CD4-positive, alpha-beta T cell treated with Interferon gamma for 1 hour (primary cell): ENCODE measurements at places on chromosomes 16 and 17.
A peak's percentile ranks its signal among the peaks of the same experiment; 100 is the strongest.

DNA sequence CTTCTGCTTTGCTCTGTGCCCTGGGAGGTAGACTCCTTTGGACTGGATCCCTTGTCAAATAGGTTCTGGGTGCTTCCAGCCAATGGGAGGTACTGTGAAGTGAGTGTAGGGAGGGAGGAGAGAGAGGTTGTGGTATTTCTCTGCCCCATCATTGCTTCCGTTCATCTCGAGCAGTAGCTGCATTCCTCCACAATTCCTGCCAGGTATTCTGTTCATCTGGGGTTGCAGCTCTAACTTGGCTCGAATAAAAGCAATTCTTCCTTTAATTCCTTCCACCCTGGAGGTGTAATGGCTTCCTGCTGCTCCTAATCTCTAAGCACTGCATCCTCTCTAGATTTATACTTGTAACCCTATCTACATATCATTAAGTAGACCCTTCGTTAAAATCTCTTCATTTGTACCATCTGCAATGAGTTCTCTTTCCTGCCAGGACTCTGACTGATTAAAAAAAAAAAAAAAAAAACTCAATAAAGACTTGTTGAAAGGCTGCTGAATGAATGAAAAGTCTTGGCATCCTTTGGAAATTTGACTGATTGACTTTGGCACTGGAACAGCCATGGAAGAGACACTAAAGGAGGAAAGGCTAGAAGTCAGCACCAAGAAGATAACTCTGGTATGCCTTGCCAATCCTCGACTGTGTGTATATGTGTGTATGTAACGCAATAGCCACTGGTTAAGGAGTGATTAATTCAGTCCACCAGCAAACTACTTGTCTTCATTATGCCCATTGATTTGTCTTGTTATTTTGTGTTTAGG lies 616.9 kb upstream of the SOX9 start:
- DNase-seq, result no peak

DNA sequence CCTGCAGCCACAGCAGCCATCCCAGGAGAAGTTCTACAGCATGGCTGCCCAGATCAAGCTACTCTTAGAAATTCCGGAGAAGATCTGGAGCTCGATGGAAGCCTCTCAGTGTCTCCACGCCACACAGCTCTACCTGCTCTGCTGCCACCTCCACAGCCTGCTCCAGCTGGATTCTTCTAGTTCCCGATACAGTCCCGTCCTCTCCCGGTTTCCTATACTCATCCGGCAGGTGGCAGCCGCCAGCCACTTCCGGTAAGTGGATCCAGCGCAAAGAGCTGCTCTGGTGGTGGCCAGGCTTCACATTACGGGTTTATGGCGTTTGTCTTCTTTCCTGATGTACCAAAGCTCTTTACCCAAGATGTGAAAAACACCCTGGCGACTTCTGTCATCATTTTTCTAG lies 3.6 kb downstream of the COG1 start:
- DNase-seq, result no peak

- DNase-seq, result no peak
Measured at GRCh38 chr17:60941571-60941970, 263.9 kb downstream of the BCAS3 start.

GRCh38 chr17:19716108-19717030 lies at the start of gene SLC47A2:
SLC47A2 (minus strand) TSS chr17:19716584; CDS start chr17:19716555, 29 bp downstream.
- DNase-seq, result no peak

DNA sequence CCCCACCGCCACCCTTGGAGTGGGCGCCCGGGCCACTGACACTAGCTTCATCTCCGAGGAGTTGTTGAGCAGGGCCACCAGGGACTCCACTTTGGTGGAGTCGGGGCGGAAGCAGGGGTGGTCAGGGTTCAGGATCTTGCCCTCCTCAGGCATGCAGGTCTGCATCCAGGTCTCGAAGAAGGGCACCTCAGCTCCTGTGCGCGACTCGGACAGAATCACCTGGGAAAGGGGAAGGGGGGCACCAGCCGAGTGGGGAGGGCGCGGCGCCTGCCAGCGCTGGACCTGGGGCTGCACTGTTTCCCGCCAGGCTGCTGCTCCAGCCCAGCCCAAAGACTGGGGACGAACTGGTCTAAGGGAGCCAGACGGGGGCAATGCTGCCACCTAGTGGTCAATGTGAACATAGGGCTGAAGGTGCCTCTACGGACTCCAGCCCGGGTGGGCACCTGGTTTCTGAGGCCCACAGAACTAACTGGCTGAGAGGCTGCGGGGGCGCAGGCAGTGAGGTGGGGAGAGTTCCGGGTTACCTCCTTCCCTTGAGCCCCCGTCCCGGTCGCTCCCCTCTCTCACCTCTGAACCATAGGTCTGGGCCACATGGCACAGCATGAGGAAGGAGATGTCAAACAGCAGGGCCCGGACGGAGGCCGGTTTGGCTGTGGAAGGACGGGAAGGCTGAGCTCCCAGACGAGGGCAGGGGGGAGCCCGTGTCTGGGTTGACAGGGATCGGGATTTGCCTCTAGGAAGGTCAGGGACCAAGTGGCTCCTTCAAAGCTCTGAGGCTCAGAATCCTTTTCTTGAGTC lies 11.8 kb downstream of the CSF3 start:
- DNase-seq, result peak; percentile 65
